Keratinocyte (primary cell): ENCODE measurements at places on chromosomes 11 and 22.

GRCh38 chr11:116061322-116061721, 557.1 kb upstream of the CADM1 start:
- DNase-seq, result no peak

DNA sequence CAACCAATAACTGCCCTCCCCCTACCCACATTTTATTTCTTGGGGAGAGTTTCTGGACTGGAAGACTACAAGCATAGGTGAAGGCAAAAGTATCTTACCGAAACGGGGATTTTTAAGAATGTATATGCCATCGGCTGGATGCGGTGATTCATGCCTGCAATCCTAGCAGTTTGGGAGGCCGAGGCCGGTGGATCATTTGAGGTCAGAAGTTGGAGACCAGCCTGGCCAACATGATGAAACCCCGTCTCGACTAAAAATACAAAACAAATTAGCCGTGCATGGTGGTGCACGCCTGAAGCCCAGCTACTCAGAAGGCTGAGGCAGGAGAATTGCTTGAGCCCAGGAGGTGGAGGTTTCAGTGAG, 20.8 kb upstream of the SLN start:
- DNase-seq, result no peak

DNA sequence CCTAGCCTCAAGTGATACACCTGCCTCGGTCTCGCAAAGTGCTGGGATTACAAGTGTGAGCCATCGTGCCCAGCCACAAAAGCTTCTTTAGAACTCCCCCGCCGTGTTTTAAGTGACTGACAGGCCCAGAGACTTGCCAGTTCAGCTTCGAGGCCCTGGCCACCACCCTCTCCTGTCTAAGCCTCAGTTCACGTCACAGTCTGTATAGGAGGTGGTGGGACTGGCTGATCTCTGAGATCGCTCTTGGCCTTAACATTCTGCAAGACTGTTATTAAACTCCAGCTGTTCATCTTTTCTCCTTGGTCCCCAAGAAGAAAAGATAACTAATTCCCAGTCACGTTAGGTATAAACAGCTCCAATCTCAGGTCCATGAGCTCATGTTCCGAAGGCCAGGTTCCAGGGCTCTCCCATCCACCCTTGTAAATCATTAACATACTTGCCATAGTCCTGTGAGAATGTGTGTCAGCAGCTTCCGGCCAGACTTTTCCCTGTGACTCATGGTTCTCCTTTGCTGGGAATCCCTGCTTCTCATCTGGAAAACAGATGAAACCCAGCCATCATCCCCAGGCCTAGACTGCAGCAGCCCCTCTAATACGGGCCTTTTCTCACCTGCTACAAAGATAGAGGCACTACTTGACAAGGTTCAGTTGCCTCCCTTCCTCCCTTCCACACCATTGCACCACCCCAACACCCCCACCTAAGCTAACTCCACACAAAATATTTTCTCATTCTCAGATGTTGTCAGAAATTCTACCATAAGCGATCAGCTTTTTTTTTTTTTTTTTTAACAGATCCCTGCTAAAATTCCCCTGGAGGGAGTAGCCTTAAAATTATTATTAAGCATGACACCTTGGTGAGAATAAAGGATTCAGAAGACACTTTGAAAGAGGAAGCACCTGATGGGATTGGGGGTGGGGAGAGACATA, 5.6 kb upstream of the KIAA0930 start:
- peak; percentile 90 for DNase-seq

GRCh38 chr11:44036811-44037657, 10.7 kb upstream of the ACCSL start:
- DNase-seq, result peak; percentile 13

- DNase-seq, result peak; percentile 58
These were observed 93.2 kb downstream of the LRRC32 start for GRCh38 chr11:76577226-76577920.

DNA sequence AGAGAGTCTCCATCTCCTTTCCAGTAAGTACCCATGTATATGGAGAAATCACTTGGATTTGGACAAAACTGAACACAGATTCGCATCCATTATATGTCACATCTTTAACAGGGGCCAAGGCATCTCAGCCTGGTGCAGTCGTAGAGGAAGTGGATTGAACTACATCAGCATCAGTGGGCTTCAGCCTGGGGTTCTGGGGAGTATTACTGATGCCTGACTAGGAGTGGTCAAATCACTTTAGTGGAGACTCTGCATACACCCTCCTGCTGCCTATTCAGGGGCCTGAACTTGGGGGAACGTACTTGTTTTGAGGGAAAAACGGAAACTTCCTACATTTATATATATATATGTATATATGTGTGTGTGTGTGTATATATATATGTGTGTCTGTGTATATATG, 72.8 kb downstream of the GAB4 start:
- no peak for DNase-seq

DNA sequence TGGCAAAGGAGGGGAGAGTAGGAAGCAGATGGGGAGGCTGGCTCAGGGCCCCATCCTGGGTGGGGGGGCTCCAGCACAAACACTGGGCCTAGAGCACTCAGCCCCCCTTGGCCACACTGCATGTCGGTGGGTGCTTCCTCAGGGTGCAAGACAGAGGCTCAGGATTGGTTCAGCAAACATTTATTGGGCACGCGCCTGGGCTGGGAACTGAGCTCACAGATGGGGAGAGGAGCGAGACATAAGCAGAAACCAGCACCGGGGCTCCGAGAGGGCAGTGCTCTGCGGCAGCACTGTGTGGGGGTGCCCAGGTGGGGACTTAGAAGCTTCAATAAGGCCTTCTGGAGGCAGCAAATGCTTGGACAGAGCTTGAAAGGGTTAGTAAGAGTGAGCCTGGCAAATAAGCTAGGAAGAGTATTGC, 12.1 kb upstream of the EHD1 start:
- no peak for DNase-seq

- DNase-seq, result no peak
These were observed 16.2 kb downstream of the MISFA start for GRCh38 chr11:18615628-18616392.

GRCh38 chr11:79313530-79313913, 127.3 kb downstream of the TENM4 start:
- no peak for DNase-seq

DNA sequence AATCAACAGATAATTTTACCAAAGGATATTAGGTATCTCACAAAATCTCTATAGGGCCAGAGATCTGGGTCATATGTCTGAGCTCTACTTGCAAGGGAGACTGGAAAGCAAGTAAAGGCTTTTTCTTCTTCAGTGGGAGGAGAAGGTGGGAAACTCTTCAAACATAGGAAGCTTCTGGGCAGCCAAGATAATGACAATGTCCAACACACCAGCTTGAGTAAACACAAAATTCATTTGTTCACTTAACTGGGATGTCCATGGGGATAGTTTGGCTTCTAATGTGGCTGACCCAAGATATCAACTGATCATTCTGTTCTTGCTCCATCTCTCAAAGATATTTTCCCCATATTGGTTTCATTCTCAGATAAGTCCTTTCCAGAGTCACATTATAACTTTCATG, 37.4 kb downstream of the OR2AT4 start:
- no peak for DNase-seq

GRCh38 chr11:19595840-19596751, 116.5 kb upstream of the NAV2 start:
- no peak for DNase-seq

GRCh38 chr11:102453302-102453695, 734 bp upstream of the TMEM123 start:
- no peak for DNase-seq

DNA sequence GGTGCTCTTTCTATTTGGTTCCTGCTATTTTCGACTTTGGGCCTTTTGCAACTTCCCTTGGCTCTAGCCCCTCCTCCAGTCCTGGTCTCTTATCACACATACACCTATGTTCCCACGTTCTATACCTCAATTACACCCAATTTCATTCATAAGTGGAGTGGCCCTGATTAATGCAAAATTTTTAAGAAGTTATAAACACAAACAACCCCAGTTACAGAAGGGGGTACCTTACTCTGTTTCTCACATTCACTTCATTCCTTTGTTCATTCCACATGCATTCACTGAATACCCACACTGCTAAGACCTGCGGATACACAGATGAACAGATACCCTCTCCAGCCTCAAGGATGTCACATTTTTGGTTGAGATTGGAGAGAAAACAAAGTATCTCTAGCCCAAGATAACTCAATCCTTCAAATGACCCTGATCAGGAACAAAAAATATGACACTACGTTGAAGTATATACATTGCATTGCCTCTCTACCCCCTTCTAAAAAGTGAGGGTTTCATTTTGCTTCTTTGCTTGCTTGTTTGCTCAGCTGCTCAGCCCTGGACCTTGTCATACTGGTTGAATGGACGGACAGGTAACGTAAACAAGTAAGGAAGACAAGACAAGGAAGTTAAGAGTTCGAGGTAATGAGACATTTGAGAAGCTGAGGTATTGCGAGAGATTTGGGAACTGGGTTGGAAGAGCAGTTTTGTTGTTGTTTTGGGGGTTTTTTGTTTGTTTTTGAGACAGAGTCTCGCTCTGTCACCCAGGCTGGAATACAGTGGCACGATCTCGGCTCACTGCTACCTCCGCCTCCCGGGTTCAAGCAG, 3.6 kb upstream of the VPS37C start:
- no peak for DNase-seq

DNA sequence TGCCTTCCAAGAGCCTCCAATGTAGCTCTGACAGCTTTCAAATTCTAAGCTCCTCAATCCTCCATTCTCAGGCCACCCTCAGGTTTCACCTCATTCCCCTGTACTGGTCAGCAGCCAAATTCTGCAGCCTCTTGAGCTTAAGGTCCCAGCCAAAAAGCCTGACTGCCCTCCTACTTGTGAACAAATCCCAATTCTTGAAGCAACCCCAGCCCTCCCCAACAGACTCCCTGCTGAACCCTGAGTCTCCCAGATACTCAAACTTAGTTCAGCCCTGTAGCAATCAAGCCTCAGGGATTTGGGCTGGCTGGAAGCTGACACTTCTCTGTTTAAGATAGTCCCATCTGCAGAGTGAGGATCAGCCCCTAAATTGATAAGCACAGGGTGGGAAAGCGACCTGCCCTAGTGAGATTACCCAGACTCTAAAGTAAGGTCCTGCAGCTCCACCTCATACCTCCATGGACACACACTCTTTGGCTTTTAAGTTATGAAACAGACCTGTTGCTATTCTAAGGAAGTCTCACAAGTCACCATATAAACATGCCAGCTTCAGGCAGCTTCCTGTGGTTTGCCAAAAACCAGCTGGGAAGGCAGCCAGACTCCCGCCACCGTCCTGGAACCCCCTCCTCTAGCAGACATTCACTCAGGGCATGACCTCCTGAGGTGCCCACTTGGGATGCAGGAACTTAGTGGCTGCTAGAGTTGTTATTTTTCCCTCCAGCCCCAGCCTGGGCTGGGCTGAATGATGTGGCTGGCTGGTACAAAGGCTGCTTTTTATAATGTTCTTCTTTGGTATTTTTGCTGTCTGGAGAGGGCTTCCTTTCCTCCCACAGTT, 82.5 kb upstream of the PICALM start:
- DNase-seq, result no peak

DNA sequence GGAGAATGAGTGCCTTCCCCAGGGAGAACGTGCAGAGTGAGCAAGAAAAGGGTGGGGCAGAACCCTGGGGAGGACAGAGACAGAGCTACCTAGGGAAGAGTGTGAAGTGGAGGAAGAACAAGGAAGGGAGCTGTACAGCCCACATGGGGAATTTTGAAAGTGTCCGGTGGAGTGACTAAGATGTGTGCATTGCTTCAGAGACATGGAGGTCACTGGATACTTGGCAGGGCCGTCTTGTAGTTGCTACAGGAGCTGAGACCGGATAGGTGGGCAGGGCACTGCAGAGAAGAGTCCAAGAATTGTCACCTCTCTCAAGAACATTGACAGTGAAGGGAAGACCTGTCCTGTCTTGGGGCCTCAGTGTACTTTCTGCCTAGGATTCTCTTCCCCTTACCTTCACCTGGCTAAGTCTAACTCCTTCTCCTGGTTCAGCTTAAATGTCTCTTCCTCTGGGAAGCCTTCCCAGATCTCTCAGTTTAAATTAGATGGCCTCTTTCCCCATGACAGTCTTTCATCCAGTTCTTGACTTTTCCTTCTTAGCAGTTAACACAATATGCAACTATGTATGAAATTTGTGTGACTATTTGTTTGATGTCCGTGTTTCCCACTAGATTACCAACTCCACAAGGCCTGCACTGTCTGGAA, 9.2 kb upstream of the P2RY6 start:
- DNase-seq, result no peak

- DNase-seq, result no peak
These were observed 28.6 kb downstream of the RAB30 start for GRCh38 chr11:83042964-83043711.

- no peak for DNase-seq
These were observed 29.6 kb downstream of the PRDM10 start for GRCh38 chr11:129973068-129973467.

DNA sequence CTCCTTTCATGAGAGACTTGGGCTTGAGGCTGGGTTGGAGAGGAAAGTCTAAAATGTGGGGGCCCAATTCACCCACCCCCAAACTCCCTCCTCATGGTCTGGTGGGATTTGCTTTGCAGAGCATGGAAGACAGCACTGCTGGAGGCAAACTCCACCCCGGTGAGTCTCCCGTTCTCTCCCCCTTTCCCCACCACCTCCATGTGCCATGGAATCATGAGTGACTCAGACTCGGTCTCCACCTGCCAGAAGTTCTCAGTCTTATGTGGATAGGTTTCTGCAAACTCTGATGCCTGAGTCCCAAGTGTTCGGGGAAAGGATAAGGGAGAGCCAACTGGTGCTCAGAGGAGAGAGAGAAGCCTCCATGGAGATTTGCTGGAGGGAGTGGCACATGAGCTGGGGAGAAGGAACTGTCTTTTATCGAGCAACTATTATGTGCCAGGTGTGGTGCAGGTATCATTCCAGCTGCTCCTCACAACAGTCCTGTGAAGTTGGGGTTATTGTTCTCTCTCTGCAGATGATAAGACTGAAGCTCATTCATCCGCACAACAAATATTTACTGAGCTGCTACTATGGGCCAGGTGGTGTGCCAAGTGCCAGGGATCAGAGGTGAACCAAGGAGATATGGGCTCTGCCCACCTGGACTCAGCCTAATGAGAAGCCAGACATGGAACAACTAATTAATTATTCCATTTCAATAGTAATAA, 6.6 kb downstream of the PLEKHB1 start:
- no peak for DNase-seq

GRCh38 chr22:24592851-24593558, at the start of gene LRRC75B:
Gene LRRC75B, minus strand, starts transcription at chr22:24593073. Its CDS starts 34 bp downstream, at chr22:24593039.
- no peak for DNase-seq
